Naive B cell (primary cell): ENCODE measurements at places on chromosomes 16 and 17.

DNA sequence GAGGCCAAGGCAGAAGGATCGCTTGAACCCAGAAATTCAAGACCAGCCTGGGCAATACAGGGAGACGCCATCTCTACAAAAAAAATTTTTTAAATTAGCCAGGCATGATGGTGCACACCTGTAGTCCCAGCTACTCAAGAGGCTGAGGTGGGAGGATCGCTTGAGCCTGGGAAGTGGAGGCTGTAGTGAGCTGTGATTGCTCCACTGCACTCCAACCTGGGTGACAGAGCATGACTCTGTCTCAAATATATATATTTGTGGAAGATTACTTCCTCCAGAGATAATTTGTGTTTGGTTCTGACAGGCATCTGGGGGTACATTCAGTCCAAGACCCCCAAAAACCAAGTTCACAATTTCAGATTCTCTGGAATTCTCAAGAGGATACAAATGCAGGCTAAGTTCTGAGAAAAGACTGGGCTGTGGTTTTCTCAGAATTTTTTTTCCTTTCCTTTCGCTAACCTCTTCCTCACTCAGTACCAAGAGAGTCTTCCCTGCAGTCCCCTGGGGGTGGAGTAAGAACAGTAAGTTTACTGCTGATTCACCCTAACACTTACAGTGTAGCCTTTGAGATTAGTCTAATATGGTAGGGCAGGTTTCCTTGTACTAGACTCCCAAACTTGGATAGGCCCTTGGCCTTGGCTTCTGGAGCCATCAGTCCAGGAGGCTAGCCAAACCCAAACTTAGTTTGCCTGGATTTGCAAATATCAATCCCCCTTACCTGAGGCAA, 15.1 kb downstream of the GSDMB start:
- no peak for DNase-seq

DNA sequence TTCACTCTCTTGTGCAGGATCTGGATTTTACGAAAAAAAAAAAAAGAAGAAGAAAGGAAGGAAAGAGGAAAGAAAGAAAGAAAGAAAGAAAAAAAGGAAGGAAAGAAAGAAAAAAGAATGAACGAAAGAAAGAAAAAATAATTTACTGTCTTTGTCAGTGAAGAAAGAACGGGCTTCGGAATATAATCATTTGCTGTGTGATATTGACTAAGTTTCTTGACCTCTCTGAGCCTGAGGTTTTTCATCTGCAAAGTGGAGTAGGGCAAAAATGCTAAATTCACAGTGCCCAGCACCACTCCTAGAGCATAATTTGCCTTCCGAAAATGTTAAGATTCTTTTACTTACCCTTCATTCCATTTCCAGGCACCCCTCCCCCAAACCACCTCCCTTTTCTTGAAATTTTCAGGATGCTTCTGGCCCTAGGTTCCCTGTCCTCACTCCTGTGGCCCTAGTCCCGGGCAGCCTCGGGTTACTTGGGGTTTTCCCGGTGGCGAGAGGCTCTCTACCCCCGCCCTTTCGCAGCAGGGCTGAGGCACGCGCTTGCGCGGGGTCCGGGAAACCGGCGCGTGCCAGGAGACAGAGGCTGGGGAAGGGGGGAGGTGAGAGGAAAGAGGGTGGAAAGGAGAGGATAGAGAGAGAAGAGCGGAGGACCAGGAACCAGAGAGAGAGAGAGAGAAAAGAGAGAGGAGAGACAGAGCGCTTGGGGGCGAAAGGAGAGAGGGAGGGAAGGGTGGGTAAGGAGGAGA, at the start of gene CNTNAP1:
CNTNAP1 (plus strand) TSS at position 556 of the 746 bp plus-strand sequence. CDS start 299 bp downstream, outside the sequence.
- no peak for DNase-seq

GRCh38 chr17:55144518-55144917, 120.2 kb upstream of the HLF start:
- DNase-seq, result no peak

DNA sequence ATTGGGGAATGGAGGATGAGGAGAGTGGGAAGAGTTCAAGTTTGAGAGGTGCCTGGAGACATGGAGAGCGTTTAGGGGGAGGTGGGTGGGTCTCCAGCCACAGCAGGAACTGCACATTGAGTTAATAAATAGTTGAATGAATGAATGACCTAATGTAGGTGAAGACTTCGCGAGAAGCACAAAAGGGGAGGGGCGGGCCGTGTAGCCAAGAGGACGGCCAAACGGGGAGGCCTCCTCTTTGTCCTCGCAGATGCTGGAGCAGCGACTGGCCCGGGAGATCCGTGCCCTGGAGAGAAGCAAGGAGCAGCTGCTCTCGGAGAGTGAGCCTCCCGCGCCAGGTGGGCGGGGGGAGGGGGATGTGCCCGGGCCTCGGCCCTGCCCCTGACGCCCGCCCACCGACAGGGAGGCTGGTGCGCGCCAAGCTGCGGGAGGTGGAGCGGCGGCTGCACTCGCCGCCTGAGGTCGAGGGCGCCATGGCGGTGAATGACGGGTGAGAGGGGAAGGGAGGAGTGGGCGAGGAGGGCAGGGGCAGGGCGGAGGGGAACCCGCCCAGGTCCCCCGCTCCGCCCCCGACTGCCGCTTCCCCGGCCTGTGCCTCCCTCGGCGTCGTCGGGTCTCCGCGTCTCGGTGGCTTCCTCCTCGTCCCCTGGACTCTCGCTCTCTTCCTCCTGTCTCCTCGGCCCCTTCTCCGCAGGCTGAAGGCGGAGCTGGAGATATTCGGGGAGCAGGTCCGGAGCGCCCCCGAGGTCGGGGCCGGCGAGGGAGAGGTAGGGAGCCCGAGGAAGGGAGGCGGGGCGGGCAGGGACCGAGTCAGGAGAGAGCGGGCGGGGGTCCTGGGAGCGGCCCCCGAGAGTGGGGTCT, 12.9 kb downstream of the SYCE1L start:
- peak; percentile 66 for DNase-seq

- no peak for DNase-seq
Measured at GRCh38 chr16:1347286-1347855, 4.3 kb downstream of the TSR3 start.

DNA sequence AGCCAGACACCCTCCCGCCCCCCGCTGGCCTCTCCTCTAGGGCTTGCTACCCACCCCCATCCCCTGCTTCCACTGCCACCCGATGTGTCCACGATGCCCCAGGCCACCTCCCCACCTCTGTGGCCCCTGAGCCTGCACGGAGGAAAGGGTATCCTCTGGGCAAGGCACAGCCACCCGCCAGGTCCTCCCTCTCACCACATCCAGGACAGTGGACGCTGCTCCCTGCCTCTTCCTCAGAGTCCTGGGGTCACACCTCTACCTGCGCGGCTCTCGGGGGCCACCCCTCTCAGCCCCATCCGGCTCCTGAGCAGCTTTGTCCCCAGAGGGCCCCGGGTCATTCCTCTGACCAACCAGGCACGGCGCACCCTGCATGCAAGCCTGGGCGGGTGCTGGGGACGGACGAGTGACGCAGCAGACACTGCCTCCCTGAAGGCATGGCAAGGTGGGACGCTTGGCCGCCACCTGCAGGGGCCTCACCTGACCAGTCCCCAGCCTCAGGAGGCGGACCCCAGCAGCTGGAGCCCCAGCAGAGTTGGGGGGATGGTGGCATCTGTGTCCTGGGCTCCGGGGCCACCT, 24.8 kb downstream of the FLYWCH1 start:
- no peak for DNase-seq

GRCh38 chr17:78738278-78738677, 43.8 kb downstream of the CYTH1 start:
- DNase-seq, result no peak

GRCh38 chr17:37737971-37738370, 6.9 kb downstream of the HNF1B start:
- no peak for DNase-seq
